ENCODE measurements at places on chromosomes 16 and 17.

GRCh38 chr17:21042458-21043295 is at the start of gene USP22:
Gene USP22, minus strand, starts transcription at chr17:21043011. Its CDS starts 176 bp downstream, at chr17:21042835.
- DNase-seq, result no peak

DNA sequence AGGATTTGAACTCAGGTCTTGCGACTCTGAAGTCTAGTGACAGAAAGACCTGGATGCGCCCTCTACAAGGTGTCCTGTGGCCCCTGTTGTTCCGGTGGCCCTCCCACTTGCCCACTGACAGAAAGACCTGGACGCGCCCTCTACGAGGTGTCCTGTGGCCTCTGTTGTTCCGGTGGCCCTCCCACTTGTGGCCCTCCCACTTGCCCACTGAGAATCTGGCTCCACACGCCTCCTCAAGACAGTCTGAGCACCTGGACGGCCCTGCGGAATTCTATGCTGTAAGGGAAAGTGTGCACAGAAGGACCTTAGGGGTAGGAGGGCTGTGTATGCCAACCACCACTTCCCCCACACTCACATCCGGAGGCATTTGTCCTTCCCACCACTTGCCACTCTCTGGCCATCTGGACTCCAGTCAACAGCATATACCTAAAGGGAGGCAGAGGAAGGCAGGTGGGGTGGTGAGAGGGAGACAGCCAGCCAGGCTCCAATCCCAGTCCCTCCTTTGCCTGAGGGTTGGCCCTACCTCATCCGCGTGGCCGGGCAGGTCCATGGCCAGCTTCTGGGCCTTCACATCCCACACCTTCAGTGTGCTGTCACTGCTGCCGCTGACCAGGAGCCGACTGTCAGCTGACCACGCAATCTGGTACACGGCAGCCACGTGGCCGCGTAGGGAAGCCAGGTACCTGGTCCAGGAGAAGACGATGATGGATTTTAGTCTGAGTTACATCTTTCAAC is 9.1 kb downstream of the NLE1 start:
- DNase-seq, result no peak

GRCh38 chr17:10048629-10049350 is 143.7 kb upstream of the RCVRN start:
- no peak for DNase-seq

- peak; percentile 15 for DNase-seq
These were observed 37.4 kb downstream of the AXIN2 start for GRCh38 chr17:65523853-65524664.

- peak; percentile 80 for DNase-seq
These were observed 53.7 kb downstream of the SF3B3 start for GRCh38 chr16:70577256-70577698.

- no peak for DNase-seq
These were observed 583 bp downstream of the ATXN2L start for GRCh38 chr16:28823291-28823872.

DNA sequence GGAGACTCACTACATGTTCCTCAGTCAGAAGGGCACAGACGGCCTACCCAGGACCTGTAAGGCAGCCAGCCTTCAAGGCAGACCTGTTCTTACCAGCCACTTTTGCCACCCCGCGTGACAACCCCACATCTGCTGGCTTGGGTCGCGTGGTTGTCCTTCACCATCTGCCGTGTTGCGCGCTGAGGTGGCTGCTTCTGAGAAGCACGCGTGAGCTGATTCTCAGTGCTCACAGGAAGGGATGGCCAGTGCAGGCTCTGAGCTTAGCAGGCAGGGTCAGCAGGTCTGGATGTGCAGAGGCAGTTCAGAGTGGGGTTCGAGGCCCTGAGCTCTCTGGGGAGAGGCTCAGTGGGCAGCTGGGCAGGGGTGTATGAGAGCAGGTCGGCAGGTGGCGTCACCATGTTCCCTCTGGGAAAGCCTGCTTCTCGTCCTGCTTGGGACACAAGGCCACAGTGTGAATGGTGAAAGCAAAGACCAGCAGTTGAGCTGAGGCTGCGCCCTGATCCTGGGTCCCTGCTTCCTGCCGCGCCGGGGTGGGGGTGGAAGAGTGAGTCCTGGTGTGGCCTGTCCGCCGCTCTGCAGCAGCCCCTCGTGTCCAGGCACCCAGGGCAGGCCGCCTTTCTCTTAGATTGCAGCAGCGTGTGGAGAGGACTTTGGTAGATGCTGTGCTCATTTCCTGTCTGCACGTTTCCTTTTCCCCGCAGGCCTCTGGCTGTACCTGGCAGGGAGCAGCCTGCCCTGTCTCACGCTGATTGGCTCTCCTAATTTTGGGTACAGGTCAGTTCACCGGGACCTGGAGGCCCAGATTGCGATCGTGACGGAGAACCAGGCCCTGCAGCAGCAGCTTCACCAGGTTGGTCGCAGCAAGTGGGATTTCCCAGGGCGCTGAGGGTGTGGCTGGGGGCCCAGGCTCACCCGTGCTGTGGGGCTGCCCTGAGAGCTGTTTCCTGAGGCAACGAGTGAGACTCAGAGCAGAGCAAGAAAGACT is 36.0 kb downstream of the PGS1 start:
- no peak for DNase-seq

DNA sequence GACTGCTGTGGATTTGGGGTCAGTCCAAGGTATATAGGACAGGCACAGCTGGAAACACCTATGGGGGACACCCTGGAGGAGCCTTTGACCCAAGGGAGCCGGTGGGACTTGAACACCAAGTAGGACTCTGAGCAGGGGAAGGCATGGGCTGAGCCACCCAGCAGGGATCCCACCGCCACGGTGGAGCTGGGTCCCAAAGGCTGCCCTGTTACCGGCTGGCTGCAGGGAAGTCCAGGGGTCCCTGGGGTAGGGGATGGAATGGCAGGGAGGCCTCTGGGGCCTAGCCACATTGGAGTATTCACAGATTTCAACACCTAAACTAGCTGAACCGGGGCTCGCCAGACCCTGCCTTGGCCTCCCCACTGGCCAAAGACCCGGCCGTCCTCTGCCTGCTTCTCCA is 39.7 kb upstream of the CREBBP start:
- no peak for DNase-seq

GRCh38 chr16:18802767-18803343 is 1.5 kb upstream of the ARL6IP1 start:
- DNase-seq, result no peak

- DNase-seq, result peak; percentile 67
These were observed 8.8 kb downstream of the NFATC3 start for GRCh38 chr16:68093816-68094613.
